Dermis lymphatic vessel endothelial cell (primary cell): ENCODE measurements at places on chromosomes 2 and 18. TPM values are rescaled to one million over a fixed set of nuclear protein-coding genes. Genes with fewer than 3 reads are reported as not detected.

RAX gene
- total RNA-seq: not detected in 2 replicates

GPR55 gene
- total RNA-seq: not detected in 2 replicates

ERLEC1 gene
- 66.2 and 71.4 TPM in 2 replicates for total RNA-seq

GTF2A1L gene
- 0.09 and 0.11 TPM in 2 replicates for total RNA-seq

GMCL1 gene
- 7.6 and 8.0 TPM in 2 replicates for total RNA-seq

OSBPL1A gene
- 15.9 and 19.9 TPM in 2 replicates for total RNA-seq

ZNF804A gene
- under 0.01 TPM in 1 of 2 replicates, not detected in the other for total RNA-seq

MARS2 gene
- total RNA-seq: 4.1 and 6.3 TPM in 2 replicates

CDK15 gene
- total RNA-seq: under 0.01 TPM in 1 of 2 replicates, not detected in the other

SP140L gene
- total RNA-seq: 5.5 and 6.0 TPM in 2 replicates

PSD4 gene
- 0.76 and 0.77 TPM in 2 replicates for total RNA-seq

PLEK gene
- 0.22 TPM in 1 of 2 replicates, not detected in the other for total RNA-seq

KCNG2 gene
- total RNA-seq: 0.43 and 0.69 TPM in 2 replicates

VWA3B gene
- total RNA-seq: not detected in 2 replicates

MERTK gene
- total RNA-seq: 13.4 and 20.5 TPM in 2 replicates
